ENCODE measurements at places on chromosomes 16 and 17.

DNA sequence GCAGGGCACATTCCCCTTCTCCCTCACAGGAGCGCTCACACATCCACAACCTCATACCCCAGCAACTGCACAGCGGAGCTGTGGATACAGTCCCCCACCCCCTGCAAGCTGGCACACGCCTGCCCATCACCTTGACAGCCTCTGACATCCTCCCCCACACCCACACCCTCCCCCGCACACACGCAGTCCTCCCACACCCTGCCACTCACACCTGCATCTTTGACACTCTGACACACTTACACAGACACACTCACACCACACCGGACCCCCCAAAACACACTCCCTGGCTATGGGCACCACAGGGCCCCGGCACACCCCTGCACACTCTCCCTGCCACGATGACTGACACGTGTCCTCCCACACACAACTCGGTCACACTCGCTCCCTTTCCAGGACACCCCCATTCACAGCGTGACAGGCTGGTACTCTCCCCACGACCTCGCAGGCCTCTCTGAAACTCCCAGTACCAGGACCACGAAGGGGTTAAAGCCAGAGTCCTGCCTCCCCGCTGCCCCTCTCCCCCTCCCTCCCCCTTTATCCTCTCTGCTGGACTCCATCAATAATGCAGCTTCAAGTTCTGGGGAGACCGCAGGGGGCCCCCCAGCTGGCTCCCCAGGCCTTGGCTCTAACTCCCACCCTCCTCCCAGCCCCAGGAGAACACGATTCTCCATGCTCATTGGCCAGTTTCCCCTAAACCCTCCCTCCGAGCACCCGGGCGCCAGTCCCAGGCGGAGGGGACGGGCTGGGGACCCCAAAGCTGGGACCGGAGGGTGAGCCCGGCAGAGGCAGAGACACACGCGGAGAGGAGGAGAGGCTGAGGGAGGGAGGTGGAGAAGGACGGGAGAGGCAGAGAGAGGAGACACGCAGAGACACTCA lies at the start of gene PPP1R1B:
TSS of gene PPP1R1B (plus strand) at position 782 of the 876 bp plus-strand sequence. CDS start 441 bp downstream, outside the sequence.
- DNase-seq: no peak

- DNase-seq: peak; percentile 78
These were observed at the start of gene TRPV3 for GRCh38 chr17:3557768-3558583. Gene TRPV3, minus strand, starts transcription at chr17:3557812. Its CDS starts 2,962 bp downstream, at chr17:3554850.

GRCh38 chr16:27434141-27435051 lies 32.4 kb downstream of the IL21R start:
- DNase-seq: peak; percentile 2

- DNase-seq: peak; percentile 17
These were observed 5.6 kb upstream of the CRYM start for GRCh38 chr16:21283521-21284289.

DNA sequence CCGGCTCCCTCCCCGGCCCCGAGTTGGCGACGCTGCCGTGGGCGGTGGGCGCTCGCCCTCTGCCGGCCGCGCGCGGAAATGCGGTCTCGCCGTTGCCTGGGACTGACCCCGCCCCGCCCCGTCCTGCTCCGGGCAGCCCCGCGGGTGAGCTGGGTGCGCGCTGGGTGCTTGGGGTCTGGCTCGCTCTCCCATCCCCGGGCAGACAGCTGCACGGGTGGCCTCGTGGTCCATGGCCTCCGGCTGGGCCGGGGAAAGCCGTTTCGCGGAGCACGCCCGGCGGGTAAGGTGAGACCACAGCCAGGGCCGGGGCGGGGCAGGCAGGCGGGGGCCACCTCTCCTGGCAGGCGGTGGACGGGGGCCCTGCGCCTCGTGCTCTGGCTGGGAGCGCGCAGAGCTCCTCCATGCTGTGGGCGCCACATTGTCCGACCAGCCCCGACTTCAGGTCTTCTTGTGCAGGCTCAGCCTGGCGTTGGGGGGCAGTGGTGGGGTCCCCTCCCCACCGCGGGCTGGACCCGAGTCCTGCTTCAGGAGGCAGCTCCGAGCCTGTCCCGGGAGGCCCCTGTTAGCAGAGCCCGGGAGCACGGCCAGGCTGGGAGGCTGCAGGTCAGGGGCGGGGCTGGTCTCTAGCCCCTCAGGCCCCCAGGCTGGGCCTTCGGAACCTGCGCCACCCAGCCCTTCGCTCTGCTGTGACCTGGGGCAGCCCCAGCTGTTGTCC lies 7.0 kb upstream of the C1QTNF8 start:
- DNase-seq: peak; percentile 74

DNA sequence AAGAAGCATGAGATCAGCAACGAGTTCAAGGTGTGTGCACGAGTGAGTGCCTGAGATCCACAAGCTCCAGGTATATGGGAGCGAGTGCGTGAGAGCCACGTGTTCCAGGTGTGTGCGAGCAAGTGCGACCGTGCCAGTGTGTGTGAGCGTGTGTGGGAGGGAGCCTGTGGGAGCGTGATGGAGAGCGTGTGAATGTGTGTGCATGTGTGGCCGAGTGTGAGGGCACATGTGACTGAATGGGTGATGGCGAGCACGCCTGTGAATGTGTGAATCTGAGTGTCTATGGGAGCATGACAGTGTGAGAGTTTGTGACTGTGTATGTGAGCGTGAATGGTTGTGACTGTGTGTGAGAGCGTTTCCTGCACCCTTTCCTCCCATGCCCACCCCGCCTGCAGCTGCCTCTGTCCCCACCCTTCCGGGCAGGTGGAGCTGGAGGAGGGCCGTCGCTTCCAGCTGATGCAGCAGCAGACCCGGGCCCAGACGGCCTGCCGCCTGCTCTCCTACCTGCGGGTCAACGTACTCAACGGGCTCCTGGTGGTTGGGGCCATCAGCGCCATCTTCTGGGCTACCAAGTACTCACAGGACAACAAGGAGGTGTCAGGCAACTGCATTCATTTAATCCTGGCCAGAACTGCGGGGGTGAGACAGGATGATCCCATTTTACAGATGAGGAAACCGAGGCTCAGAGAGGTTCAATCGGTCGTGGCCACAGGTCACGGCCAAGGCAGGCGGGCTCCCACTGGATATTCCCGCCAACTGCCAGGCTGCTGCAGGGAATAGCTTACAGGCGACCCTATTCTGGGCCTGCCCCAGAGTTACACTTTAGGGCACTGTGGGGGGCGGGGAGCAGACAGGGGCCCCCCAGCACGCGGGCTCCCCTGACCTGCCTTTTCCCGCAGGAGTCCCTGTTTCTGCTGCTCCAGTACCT lies 3.7 kb downstream of the TMC8 start:
- DNase-seq: peak; percentile 82

- DNase-seq: no peak
These were observed 197.1 kb upstream of the RPL38 start for GRCh38 chr17:74006371-74006770.

DNA sequence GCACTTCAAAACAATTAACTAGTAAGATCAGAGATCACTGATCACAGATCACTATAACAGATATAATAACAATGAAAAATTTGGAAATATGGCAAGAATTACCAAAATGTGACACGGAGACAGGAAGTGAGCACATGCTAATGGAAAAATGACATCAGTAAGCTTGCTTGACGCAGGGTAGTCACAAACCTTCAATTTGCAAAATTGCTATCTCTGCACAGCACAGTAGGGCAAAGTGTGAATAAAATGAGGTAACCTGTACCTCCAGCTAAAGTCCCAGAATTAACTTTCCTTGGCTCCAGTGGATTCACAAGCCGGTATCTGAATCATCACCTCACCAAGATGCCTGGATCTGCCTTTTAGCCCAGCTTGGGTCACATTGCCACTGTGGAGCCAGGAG lies 4.2 kb upstream of the MMP2 start:
- no peak for DNase-seq

GRCh38 chr16:8663192-8664089 lies 11.0 kb upstream of the ABAT start:
- no peak for DNase-seq

DNA sequence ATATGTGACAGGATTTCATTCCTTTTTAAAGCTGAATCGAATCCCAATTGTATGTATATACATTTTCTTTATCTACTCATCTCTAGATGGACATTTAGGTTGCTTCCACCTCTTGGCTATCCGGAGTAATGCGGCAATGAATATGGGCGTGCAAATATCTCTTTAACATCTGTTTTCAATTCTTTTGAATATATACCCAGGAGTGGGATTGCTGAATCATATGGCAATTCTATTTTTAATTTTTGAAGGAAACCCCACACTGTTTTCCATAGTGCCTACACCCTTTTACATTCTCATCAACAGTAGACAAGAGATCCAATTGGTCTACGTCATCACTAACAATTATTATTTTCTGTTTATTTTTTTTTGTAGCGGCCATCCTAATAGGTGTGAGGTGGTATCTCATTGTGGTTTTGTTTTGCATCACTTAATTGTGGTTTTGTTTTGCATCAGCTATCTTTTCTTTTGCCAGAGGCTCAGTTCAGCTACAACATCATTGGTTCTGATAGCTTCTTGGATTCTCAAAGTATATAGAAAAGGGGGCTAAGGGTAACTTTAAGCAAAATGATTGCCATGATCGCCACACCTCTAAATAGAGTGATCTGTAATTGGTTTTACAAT lies 25.6 kb upstream of the MAP2K6 start:
- DNase-seq: no peak

GRCh38 chr17:70804161-70804560 lies 634.8 kb downstream of the KCNJ2 start:
- DNase-seq: no peak

GRCh38 chr16:22235839-22236745 lies 30.0 kb downstream of the EEF2K start:
- no peak for DNase-seq

DNA sequence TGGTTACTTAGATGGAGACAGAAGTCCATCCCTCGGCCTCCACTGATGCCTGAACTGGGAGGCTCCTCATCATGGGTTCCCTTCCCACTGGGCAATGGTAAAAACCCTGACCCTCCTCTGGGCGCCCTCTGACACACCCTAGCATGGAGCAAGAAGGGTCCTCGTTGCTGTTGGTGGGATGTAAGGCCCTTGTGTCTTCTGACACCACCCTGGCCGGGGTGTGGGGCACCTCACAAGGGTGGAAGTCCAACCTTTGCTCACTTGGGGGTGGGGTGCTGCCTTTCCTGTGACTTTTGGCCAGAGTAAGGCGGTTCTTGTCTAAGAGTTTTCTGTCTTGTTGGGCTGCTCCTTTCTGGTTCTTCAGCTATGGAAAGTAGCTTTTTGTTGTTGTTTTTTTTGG lies 28.7 kb downstream of the MPRIP start:
- no peak for DNase-seq
